Kidney tubule cell (primary cell): ENCODE measurements at places on chromosomes 1 and 21.
A peak's percentile ranks its signal among the peaks of the same experiment; 100 is the strongest.

- no peak for DNase-seq
Observed at GRCh38 chr1:12005488-12006166, 13.7 kb upstream of the MIIP start.

- DNase-seq: no peak
Observed at GRCh38 chr1:36883315-36883949, 150.9 kb downstream of the GRIK3 start.

- DNase-seq: no peak
Observed at GRCh38 chr1:99326215-99326949, 62.1 kb downstream of the PLPPR4 start.

- no peak for DNase-seq
Observed at GRCh38 chr1:88022516-88022915, 661.6 kb upstream of the PKN2 start.

GRCh38 chr21:46196733-46197132, 12.5 kb upstream of the SPATC1L start:
- no peak for DNase-seq

DNA sequence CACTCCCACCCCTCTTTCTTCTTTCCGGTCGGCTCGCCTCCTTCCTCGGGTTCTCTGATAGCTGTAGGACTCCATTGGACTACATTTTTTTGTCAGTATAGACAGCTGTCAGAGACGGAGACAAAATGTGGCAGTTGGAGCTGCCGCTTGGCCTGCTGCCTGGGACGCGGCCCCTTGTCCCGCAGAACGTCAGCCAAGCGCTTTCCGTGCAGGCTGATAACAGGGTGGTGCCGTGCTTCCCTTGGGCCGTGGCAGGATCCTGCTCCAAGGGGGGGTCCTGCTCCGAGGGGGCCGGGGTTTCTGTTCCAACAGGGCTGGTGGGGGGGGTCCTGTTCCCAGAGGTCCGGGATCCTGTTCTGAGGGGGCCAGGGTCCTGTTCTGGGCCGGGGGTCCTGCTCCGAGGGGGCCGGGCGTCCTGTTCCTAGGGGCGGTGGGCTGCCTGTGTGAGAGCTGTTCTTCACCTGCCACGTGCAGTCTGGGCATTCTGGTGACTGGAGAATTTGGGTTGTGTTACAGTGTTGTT, 4.9 kb downstream of the SKI start:
- DNase-seq: no peak

GRCh38 chr1:31577515-31578192, 1.3 kb downstream of the TINAGL1 start:
- peak; percentile 94 for DNase-seq
